ENCODE measurements at places on chromosomes 3 and 15.
A peak's percentile ranks its signal among the peaks of the same experiment; 100 is the strongest.

GRCh38 chr3:148101061-148101460 is 596.6 kb upstream of the AGTR1 start:
- no peak for DNase-seq

DNA sequence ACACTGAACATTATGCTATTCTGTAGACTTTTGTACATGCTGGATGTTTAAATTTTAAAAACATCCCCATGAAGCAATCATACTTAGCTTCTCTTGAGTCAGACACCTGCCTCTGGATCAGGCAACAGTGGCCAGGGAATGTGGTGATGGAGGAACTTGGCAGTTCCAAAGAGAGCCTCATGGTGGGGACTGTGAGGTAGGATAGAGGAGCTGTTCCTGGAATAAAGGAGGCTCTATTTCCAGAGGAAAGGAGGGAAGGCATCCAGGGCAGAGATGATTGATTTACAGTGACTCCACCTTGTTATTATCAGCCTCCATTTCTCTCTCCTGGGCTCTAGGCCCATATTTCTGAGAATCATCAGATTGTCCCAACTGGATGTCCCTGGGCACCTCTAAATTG is 35.0 kb upstream of the ABHD17C start:
- peak; percentile 53 for DNase-seq

DNA sequence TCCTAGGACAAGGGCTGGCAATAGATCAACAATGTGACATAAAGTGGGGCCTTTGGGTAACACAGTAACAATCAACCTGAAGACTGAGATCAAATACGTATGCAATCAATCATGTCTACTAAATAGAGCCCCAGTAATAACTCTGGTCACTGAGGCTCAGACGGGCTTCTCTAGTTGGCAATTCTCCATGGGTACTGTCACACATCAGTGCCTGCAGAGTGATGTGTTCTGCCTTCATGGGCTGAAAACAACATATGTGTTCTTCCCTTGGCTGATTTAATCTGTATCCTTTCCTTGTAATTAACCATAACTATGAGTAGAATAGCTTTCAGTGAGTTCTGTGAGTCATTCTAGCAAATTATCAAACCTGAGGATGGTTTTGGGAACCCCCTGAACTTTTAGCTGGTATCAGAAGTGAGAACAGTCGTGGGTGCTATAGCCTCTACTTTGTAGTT is 113.6 kb downstream of the TMCO5A start:
- no peak for DNase-seq

- peak; percentile 33 for DNase-seq
Observed at GRCh38 chr3:196643201-196643749, 3.8 kb downstream of the NRROS start.

GRCh38 chr3:125662675-125663074 is 67.4 kb upstream of the OSBPL11 start:
- peak; percentile 67 for DNase-seq

DNA sequence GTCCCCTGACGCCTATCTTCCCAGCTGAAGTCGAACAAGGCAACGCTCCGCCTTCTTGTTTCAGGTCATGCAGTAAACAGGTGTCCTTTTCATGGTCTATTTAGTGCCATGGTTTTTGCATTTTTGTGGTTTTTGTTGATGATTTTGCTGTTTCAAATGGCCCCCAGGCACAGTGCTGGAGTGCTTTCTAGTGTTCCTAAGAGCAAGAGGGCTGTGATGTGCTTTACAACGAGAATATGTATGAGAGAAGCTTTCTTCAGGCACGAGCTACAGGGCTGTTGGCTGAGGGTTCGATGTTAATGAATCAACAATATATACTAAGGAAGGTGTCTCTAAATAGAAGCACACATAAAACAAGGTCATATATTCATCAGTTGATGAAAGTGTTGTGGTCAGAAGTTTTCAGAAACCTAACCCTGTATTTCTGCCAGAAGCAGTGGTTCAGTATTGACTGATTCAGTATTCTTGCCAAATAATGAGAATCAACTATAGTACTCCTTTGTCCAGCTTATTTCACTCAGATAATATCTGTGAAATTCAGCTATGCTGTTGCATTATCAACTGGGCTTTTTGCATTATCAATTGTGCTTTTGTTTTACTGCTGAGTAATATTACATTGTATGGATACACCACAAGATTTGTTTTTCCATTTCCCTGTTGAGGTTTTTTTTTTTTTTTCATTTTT is 18.5 kb downstream of the LIMD1 start:
- DNase-seq = peak; percentile 83

DNA sequence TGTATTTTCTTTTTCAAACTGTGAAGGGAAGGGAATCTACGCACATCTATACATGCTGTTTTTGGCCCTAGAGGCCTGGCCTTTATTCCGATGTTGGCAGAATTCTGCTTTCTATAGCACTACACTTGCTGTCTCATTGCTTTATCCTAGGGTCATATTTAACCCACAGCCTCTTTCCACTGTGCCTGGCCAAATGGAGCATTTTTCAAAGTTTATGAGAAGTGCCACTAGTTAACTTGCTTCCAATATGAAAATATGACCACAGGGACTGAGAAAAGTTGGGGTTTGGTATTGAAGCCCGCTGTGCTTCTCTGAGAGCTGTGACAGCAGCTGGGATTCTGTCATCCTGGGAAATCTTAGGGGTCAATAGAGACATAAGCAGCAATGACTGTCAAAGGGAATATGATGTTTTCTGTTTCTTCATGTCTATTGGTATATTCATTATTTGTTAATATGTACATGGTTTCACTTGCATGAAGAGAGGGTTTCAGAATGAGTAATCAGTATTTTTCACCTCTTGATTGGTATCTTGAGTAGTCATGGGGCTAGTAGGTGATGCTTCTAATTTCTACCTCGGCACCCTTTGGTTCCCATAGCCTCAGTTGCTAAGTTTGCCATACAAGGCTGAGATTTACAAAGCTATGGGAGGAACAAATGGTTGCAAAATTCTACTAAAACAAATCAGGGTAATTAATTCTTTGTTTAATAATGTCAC is 275.8 kb upstream of the RBMS3 start:
- DNase-seq = no peak

DNA sequence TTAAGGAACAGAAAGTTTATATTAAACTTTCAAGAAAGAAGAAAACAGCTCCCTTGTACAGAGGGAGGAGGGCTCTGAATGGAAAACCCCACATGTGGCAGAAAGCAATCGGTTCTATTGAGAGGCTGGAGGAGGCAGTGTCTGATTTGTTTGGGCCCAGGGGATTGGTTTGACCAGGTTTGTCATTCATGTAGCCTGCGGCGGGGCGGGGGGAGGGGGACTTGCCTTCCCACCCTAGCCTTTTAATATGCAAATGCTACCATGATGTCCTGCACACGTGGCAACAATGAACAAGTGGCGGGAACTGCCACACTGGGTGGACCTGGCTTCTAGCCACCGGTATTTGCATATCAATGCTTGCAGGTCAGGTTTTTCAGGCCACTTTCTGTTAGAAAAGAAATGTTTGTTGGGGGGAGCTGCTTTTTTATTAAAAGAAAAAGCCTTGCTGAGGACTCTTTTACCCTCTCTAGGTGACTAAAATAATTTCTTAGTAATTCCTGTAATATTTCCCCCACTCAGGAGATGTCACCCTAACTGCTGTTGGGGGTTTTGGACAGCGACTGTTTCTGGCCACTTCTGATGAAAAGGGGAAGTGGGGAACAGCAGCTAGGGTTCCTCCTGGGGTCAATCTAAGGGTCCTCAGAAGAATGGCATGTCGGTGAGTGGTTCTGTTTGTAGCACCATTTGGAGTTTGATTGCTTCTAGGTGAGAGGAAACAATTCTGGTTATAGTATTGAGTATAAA is 691.2 kb downstream of the TBL1XR1 start:
- DNase-seq = no peak

DNA sequence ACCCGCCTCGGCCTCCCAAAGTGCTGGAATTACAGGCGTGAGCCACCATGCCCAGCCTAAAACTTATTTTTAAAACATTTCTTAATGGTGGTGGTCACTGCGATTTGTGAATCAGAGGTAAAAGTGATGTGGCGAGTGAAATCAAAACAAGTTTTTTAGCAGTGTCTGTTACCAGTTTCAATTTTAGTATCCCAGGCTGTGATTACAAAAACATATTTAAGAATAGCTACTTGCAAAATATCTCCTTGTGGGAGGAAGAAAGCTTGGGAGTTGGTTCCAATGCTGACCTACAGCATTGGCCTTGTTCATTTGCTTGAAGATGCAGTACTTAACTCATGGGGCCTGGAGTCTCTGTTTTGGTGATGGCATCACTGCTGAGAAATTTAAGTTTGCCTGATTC is 4.5 kb downstream of the RAB7A start:
- DNase-seq = no peak

- no peak for DNase-seq
Observed at GRCh38 chr3:167843886-167844285, 108.4 kb downstream of the SERPINI1 start.

GRCh38 chr3:42703695-42704025 is 1.1 kb upstream of the HHATL start:
- no peak for DNase-seq

DNA sequence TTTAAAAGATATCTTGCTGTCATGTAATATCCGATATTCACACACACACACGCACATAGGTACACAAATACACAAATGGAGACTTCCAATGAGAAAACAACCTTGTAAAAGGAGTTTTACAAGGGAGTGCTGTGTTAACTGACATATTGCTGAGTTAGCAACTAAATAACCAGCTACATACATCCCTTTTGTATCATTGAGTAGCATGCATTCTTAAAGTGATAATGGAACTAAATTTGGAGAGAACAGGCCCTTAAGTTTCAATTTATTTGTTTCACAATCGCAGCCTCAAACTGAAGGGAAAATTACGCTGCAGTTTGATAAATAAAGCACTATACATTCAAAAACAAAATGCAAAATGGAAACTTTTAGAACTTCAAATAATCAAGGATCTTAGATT is 1046.0 kb upstream of the NR2F2 start:
- DNase-seq = no peak

- DNase-seq = no peak
Observed at GRCh38 chr3:17832016-17832415, 89.6 kb upstream of the TBC1D5 start.

DNA sequence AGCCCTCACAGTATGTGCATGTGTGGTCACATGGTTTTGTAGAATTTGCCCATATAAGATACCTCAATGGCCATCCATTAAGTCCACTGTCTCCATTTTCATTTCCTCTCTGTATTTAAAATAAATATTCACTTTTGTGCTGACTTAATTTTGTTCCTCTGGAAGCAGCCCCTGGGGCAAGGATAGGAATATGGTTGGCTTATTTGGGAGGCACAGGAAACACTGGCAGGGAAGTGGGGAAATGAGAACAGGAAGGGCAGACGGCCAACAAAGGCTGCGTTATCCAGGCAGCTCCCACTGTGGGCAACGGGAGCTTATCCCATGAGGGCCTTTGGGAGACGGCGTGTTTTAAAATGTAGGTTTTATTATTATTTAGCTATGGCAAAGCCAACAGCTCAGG is 148.6 kb downstream of the SHQ1 start:
- DNase-seq = no peak

GRCh38 chr3:19506171-19506570 is 357.9 kb downstream of the KCNH8 start:
- no peak for DNase-seq

GRCh38 chr15:26013981-26014380 is 150.9 kb upstream of the ATP10A start:
- DNase-seq = peak; percentile 79

GRCh38 chr3:197226179-197226578 is 72.2 kb downstream of the DLG1 start:
- DNase-seq = no peak

Measured in trophoblast cell (in vitro differentiated cells and primary cell).